Kidney (tissue), 22 donors: ENCODE measurements at places on chromosomes 1 and 21. TPM values are rescaled to one million over a fixed set of nuclear protein-coding genes. Genes with fewer than 3 reads are reported as not detected.

DNA sequence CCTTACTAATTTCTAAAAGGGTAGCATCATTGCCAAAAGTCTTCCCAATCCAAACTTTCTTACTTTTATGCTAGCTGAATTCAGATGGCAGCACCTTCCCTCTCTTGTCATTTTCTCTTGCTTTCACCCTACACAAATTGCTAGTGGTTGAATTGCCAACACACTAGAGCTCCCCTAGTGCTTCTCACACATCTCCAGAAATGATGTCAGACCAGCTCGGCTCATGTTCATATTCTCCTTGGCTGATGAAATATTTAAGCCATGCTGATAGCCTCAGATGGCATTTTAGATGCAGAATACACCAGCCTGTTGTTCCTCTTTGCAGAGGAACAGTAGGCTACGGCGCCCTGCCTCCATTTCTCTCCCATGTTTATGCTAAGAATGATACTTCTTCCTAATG lies 256.9 kb downstream of the PTBP2 start:
- DNase-seq, result no peak

Gene PTGS2
- polyA plus RNA-seq, result 1.5 TPM

Gene ARMH1
- polyA plus RNA-seq, result 3.4 TPM

DNA sequence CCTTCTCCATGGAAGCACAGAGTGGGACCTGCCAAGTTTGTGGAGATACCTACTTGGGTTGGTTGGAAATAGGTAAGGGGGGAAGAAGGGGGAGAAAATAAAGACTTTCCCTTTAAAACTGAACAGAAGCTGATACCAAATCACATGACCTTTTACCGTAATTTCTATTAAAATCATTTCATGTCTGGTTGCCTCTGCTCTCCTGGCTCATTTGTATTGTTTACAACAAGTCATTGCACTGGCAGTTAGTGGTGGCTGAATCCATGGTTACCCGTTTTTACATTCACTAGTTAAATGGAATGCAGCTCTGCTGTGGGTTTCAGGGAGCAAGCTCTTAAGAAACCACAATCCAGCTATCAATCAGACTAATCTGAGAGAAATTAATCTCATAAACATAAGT lies 353.7 kb upstream of the ESRRG start:
- peak; percentile 82 for DNase-seq

Gene PLCH2
- polyA plus RNA-seq, result 7.4 TPM

DNA sequence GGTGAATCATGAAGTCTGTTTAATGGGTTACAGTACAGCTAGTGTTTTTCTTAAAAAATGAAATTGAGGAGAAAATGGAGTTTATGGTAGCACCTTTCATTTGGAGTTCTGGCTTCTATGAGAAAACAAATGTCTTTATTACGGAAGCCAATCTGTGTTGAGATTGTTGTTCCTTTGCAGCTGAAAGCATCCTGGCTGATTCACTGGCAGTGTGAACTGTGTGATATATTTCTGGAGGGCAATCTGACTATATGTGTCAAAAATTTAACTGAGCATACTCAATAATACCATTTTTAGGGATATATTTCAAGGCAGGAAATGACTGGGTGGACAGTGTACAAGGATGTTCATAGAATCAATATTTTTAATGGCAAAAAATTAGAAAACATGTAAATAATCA lies 46.6 kb upstream of the LYST start:
- no peak for DNase-seq

- DNase-seq, result no peak
Observed at GRCh38 chr1:91526496-91526895, 25.8 kb downstream of the CDC7 start.
